ENCODE measurements at places on chromosomes 12 and 14.

DNA sequence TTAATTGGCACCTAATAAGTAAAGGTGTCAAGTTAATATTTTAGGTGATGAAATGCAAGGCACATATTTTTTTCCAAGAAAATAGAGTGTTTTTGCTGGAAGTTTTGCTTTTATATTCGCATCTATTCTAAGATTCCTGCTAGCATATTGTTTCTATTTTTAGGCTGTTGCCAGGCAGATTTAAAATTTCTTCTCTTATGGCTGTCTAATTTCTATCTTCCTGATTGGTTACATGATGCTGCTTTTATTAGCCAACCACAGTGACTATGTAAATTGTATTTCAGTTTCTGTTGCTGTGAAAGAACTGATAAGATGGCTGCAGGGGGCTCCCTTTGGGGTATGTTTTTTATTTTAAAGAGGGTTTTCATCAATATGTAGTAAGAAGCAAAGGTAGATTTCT, 42.7 kb downstream of the ATF7IP start:
- DNase-seq = no peak

- no peak for DNase-seq
Observed at GRCh38 chr12:11756022-11756421, 106.5 kb downstream of the ETV6 start.

DNA sequence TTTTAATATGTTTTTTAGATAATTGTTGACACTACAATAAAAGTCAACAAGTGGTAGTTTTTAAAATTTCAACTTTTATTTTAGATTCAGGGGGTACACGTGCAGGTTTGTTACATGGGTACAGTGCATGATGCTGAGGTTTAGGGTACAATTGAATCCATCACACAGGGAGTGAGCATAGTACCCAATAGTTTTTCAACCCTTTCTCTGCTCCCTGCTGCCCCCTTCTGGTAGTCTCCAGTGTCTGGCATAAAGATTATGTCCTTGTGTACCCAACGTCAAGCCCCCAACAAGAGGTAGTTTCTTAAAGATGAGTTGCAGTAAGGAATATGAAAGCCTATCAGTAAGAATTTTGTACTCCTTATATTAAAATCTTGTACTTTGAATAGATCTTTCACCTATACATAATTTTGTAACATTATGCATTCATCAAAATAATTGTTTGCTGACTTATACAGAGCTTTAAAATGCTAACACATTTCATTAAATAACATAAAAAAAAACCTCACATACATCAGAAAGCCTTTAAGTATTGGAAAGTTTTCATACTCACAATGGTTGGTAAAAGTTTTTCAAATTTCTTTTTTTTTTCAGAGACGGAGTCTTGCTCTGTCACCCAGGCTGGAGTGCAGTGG, 5.4 kb upstream of the RALGAPA1 start:
- no peak for DNase-seq

GRCh38 chr12:116136340-116136739, 141.2 kb downstream of the MED13L start:
- DNase-seq = no peak
